Cardiac muscle cell (in vitro differentiated cells and primary cell): ENCODE measurements at places on chromosomes 16 and 17. TPM values are rescaled to one million over a fixed set of nuclear protein-coding genes. Genes with fewer than 3 reads are reported as not detected.

Gene SKA2
- polyA plus RNA-seq, result 37.7 and 59.2 TPM in 2 replicates

GRCh38 chr16:88854306-88855111 is 2.2 kb downstream of the GALNS start:
- DNase-seq, result no peak

DNA sequence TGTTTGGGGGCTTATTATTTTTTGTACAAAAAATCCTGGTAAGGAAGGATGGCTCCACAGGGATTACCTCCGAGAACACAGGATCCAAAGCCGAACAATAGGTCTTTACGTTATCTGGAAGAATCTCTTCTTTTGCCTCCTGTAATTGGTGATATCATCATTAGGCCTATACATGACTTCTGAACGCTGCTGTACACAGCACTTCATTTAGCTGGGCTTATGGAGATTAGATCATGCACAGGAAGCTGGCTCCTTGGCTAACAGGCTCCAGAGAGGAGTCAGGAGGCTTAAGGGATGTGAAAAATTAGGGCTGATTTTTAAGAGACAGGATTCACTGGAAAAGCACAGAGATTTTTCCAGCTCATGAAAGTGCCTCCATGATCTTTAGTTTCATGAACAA is 54.7 kb downstream of the TANGO6 start:
- no peak for DNase-seq

DNA sequence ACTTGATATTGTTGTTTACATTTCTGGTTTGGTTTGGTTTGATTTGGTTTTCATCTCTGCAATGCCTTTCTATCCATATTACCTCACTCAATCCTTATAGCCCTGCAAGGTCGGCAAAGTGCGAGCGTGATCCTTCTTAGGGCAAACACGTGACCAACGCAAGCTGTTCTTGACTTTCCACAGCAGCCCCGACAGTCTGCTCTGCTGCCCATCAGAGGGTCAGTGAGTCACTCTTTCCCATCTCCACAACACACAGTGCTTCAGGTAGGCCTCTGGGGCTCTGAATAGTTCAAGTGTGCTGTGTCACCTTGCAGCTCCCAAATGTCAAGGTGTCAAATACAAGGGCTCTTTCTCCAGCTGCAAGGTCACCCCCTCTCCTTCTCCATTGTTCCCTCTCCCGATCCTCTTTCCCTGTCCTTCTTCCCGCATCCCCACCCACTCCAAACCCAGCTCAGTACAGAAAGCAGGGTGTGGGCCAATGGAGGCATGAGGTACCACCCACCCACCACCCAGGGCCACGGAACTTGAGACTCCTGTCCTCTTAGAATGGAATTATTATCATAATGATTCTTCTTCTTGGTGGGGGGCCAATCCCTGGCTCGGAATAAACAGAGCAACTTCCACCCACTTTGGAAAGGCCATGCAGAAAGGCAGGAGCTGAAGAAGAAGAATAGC is 139.7 kb downstream of the SLC39A11 start:
- no peak for DNase-seq

DNA sequence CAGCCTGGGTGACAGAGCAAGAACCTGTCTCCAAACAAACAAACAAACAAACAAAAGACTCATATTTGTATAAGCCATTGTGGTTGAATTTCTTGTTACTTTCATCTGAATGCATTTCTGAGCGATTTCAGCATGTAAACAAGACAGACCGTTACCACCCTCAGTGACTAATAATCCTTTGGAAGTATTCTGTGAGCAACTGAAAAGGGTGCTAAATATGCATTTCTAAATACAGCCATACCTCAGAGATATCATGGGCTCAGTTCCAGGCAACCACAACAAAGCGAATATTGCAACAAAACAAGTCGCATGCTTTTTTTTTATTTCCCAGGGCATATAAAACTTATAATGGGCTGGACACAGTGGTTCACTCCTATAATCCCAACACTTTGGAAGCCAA is 109.0 kb downstream of the USP31 start:
- DNase-seq, result no peak

- peak; percentile 3 for DNase-seq
Observed at GRCh38 chr16:69812688-69813014, 50.5 kb downstream of the WWP2 start.
